ENCODE measurements at places on chromosomes 12 and 14. TPM values are rescaled to one million over a fixed set of nuclear protein-coding genes. Genes with fewer than 3 reads are reported as not detected.

GRCh38 chr12:51323966-51324895, at the start of gene BIN2:
Gene BIN2, minus strand, starts transcription at chr12:51324174. Its CDS starts 72 bp downstream, at chr12:51324102.
- no peak for DNase-seq

- DNase-seq = no peak
Observed at GRCh38 chr12:18982226-18982949, 147.1 kb upstream of the PLEKHA5 start.

GRCh38 chr12:108254517-108255251, 84.4 kb downstream of the CMKLR1 start:
- DNase-seq = no peak

DNA sequence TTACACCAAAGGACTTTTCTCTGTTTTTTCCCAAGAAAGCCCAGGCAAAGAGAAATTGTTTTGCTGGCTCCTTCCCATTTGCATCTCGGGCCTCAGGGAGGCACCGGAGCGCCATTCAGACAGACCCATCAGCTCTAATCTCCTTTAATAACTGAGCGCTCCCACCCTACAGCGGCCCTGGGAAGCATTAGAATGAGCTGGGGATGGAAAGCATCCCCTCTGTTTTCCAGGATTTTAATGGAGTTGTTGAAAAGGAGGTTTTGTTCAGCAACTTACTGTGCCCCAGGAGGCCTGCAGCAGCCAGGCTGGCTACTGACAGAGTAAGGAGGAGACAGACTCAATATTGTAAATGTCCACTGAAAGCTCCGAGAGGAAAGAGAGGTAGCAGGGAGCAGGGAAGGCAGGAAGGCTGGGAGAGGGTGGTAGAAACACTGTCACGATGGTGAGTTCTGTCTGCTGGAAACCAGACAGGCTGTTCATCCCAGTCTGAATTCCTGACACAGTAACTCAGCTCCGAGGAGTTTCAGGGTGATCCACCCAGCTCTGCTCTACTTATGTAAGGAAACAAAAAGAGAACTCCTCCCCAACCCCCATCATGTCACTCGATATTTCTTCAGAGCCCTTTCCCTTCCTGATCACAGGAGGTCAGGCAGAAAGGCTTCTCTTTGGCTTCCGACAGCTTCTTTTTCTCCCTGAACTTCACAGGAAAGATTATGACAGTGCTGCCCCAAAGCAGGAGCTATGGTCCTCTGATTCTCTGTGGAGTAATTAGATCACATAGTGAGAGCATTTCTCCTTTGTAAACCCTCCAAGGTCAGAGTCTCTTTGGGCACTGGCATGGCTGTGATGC, 62.5 kb upstream of the TMEM132D start:
- DNase-seq = no peak

Gene FGF23
- not detected for total RNA-seq

GRCh38 chr12:129119537-129119936, 266.3 kb downstream of the GLT1D1 start:
- no peak for DNase-seq

- peak; percentile 83 for DNase-seq
Observed at GRCh38 chr12:64780531-64781279, 21.5 kb upstream of the GNS start.

Gene STON2
- total RNA-seq = 39.3 TPM

Gene ZNF891
- total RNA-seq = 4.8 TPM

DNA sequence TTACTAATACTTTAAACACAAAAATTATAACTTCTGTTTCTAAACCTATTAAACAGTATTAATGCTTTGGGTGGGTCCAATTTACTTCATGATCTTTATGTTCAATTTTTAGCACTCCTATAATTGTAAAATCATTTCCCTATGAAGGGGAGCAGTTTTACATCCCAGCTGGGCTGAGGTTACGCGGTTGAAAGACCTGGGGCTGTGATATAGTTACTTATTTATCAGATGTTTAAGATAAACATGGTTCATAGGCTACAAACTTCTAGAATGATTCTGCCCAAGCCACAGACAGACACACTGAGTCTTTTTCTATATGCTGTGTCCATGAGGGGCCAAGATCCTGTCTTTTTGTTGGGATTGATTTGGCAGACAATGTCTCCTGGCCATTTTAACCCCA, 44.4 kb downstream of the DYRK2 start:
- DNase-seq = no peak

- DNase-seq = no peak
Observed at GRCh38 chr14:70942342-70942706, 35.1 kb downstream of the PCNX1 start.

Gene UBC
- 1,247 TPM for total RNA-seq

DNA sequence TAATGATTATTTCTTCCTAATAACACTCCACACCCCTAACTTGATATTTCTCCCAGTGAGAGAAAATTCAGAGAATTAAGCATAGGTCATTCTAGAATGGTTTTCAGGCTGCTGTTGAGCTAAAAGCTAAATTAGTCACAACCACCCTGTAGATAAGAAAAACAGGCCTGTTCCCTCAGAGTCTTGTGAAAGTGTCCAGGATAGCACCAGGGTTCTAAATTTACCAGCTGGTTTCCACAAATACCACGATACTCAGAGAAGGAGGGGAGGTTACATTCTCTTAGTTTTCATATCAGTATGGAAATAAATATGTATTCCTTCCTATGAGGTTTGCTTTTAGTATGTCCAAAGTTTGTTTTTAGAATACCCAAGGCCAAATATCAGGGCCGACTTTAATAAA, 66.0 kb upstream of the YARS2 start:
- no peak for DNase-seq

All from Calu3 (cell line).